ENCODE measurements at places on chromosomes 2 and 18.

- DNase-seq = no peak
Observed at GRCh38 chr2:173770947-173771678, 194.1 kb downstream of the SP3 start.

- no peak for DNase-seq
Observed at GRCh38 chr2:119929537-119929936, 83.3 kb upstream of the EPB41L5 start.

- DNase-seq = no peak
Observed at GRCh38 chr18:48338915-48339314, 70.3 kb downstream of the ZBTB7C start.

DNA sequence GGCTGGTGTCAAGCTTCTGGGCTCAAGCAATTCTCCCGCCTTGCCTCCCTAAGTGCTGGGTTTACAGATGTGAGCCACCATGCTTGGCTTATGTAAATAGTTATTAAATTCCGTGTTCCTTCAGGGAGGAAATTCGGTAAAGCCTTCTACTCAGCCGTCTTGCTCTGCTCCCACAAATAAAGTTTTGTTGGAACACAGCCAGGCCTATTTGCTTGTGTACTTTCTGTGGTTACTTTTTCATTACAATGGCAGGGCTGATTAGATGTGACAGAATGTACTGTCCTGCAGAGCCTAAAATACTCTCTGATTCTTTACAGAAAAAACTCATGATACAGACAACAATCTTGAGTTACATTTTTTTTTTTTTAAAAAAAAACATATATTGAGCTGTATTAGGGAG, 68.8 kb upstream of the TACR1 start:
- no peak for DNase-seq

DNA sequence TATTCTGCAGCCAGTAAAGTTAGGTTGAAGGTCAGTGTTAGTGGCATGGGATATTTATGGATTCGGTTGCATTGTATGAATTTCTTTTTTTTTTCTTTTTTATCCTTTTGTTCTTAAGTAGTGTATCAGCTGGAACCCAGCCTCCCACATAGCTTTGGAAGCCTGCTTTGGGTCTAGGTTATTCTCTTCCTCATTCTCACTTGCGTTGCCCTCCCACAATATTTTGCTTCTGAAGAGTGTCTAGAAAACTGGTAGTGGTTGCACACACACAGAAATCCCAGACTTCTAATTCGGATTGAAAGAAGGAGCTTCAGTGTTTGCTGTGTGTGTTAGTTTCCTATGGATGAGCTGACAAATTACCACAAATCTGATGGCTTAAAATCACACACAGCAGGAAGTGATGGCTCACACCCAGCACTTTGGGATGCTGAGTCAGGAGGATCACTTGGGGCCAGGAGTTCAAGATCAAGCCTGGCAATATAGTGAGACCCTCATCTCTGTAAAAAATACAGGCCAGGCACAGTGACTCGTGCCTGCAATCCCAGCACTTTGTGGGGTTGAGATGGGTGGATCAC, 104.8 kb downstream of the ARL4C start:
- no peak for DNase-seq

GRCh38 chr18:74784752-74785151, 187.1 kb downstream of the ZNF407 start:
- no peak for DNase-seq

DNA sequence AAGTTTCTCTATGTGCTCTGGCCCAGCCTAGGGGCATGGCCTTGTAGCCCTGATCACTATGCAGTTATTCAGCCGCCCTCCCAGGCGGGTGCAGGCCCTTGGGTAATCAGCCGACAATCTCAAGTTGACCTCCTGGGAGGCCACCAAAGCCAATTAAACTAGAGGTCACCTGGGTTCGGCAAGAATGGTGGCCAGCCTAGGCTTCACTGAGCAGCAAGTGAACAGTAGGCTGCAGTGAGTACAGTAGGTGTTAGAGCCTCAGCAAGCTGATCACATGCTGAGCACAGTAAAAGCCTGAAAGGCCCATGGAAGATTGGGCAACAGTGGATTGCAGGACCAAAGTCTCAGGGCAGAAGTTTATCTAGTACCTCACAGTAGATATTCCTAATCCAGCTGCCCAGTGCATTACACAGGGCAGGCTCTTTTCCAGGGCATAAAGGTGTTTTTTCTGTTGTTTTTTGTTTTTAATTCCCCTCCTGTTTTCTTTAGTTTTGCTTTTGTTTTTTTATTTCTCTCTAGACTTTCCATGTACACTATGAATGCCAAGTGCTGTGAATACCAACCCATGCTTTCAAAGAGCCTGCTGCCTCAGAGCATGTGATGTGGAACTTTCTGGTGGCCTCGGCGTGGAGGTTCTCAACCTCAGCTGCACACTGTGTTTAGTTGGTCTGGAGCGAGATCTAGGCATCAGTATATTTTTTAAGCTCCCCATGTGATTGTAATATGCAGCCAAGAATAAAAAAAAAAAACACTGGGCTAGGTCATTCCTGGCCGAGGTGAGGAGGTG, 55.9 kb upstream of the ATL2 start:
- no peak for DNase-seq

Data from HEK293T (cell line).